ENCODE measurements at places on chromosomes 16 and 17.
A peak's percentile ranks its signal among the peaks of the same experiment; 100 is the strongest.

DNA sequence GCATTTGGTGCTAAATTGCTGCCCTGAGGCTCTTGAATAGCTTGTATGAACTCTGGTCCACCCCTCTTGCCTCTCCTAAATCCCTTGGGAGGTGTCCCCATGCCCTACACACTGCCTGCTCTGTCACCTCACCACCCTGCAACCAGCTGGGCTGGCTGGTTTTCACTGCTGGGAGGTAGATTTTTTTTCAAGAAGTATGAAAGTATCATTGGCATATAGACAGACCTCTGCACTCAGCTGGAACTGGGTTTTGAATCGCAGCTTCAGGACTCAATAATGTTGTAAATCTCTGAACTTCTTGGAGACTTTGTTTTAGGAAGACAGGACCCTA is 184.9 kb downstream of the MSI2 start:
- no peak for DNase-seq

DNA sequence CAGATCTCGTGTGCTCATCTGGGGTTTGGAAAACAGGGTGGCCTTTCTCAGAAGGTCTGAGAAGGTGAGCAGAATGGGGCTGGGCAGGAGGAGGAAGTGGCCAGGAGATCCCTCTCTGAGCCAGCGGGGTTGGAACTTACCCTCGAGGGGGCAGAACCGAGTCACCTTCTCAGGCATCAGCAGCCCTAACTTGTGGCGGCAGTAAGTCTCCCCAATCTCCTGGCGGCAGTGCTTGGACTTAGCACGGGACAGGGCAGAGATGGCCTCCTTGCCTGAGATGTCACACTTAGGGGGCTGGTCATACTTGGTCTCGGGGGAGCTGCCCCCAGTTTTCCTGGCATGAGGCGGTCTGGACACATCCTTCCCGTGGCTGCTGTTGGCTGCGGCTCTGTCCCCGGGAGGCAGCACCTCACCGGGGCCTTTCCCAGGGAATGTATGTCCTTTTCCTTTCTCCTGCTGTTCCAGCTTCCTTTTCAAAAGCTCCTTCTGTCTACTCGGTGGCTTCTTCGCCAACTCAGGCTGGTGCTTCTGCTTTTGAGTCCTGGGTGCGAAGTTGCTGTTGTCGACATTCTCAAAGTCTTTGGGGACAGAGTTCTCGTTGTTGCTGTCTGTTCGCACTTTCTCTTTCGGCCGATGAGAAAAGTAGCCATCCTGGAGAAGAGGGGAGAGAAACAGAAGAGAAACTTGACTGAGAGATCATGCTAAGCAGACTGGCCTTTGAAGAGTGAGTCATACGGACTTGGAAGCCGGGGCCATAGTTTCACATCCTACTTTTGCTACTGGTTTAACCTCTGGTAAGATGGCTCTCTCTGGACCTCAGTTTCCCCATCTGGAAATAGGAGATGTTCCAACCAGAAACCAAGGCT is 211.7 kb downstream of the XYLT1 start:
- DNase-seq = no peak

- no peak for DNase-seq
Measured at GRCh38 chr17:8732406-8733085, 12.1 kb downstream of the CCDC42 start.

- no peak for DNase-seq
Measured at GRCh38 chr17:44832805-44833204, 2.7 kb upstream of the GJC1 start.

GRCh38 chr16:19105891-19106624 is 7.7 kb upstream of the ITPRIPL2 start:
- DNase-seq = no peak

GRCh38 chr17:81323411-81323868 is 28.3 kb upstream of the SLC38A10 start:
- no peak for DNase-seq

- DNase-seq = no peak
Measured at GRCh38 chr17:78041386-78042179, 83.1 kb downstream of the TNRC6C start.

DNA sequence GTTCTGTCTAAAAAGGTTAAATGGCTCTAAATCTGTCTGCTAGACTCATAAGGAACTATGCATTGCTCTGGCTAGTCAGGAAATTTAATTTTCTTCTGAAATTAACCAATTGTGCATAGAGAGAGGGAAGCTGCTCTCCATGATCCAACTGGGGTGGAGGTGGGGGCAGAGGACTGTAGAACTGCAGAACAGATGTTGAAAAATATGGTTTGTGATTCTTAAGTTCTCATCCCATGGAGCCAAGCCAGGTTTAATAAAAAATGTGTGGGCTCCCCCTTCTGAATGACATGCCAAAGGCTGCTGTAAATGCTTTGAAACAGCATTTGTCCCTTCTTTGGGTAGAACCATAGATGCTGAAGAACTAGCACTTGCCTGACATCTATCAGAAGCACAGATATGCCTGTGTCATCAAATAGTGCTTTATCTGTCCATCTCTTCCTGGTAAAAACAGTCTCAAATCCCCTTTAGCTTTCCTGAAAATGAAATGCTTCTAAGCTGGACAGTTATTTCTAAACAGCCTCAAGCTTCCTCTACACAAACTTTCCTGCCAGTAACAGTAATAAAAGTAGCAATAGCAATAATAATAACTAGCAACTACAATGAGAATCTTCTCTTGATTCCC is 221.4 kb downstream of the CDH8 start:
- no peak for DNase-seq

GRCh38 chr16:30829130-30830071 is 42.4 kb upstream of the ZNF629 start:
- no peak for DNase-seq

- no peak for DNase-seq
Measured at GRCh38 chr17:44501866-44502375, 1.3 kb downstream of the GPATCH8 start.

GRCh38 chr16:85304337-85304736 is 192.1 kb upstream of the CIBAR2 start:
- no peak for DNase-seq

- peak; percentile 77 for DNase-seq
Measured at GRCh38 chr17:44350733-44351226, 5.7 kb downstream of the GRN start.

DNA sequence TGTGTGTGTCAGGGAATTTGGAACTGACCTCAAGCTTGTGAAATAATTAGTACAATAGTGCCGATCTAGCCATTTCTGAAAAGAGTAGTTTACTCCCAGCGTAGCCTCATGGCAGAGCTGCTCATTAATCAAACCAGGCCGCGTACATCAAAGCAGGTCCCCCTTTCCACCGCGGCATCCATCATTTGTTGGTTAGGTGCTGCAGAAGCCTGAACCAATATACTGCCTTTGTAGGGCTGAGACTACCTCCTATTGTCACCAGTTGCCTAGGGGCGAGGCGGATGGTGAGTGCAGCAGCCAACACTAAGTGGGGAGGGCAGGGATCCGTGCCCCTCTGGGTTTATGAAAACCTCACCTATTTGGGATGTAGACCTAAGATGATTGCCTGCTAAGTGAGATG is 264.1 kb downstream of the TMEM114 start:
- DNase-seq = no peak

- no peak for DNase-seq
Measured at GRCh38 chr17:69227541-69227940, 1.1 kb downstream of the ABCA10 start.

DNA sequence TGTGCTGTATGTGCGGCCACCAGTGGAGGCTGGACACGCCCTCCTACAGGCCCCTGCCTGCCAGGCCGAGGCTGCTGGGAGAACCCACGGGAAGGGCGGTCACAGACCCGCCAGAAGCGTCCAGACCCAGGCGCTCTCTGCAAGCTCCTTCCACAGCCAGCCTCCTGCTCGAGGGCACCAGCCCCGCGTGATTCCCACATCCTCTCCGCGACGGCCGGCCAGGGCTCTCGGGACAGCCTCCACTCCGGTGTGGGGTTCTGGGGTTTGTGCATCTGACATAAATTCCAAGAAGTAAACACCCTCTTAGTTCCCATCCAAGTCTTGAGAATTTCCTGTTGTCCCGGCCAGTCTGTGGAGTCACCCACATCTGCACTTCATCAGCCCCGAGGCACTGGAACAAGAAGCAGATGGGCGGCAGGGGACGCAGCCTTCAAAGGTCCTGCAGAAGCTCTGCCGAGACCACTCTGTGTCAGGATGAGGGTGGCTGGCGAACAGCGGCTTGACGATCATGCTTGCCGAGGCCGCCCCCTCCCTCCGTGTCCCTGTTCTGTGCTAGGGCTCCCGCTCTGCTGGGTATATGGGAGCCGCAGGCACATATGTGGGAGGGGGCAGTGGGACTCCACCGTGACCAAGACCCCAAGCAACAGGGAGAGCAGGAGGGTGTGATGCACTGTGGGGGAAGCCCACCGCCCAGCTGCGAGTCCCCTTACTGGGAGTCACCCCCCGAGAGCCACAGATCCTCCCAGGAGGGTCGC is 2.4 kb upstream of the TMEM204 start:
- no peak for DNase-seq

- no peak for DNase-seq
Measured at GRCh38 chr17:79608624-79608959, 2.3 kb downstream of the RBFOX3 start.

- no peak for DNase-seq
Measured at GRCh38 chr17:44467108-44467507, 36.1 kb downstream of the GPATCH8 start.

DNA sequence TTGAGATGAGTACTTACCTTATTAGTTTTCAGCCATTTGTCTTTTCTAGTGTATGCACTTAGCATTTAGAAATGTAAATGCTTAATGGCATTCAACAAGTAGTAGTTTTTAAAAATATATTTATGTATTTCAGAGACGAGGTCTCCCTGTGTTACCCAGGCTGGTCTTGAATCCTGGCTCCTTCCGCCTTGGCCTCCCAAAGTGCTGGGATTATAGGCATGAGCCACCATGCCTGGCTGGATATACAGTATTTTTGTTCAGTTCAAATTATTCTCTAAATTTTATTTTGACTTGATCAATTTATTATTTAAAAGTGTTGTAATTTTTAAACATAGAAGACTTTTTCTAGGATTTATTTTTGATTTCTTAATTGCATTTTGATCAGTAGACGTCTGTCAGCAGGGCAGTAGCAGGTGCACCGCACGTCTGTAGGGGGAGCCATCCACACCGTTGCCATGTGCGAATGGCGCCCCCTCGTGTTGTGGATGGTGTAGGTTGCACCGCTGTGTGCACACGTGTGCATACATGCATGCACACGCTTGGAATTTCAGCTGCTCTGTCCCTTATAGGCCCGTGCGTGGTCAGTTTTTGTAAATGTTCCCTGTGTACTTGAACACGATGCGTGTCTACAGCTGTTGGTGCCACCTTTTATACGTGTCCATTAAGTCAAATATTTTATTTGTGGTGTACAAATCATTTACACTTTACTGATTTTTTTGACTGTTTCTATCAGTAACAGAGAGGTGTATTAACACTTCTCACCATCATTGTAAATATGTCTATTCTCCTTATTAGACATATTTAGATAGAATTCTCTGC is 30.6 kb downstream of the RPTOR start:
- DNase-seq = peak; percentile 95

- DNase-seq = no peak
Measured at GRCh38 chr17:66538776-66539175, 236.4 kb downstream of the PRKCA start.

DNA sequence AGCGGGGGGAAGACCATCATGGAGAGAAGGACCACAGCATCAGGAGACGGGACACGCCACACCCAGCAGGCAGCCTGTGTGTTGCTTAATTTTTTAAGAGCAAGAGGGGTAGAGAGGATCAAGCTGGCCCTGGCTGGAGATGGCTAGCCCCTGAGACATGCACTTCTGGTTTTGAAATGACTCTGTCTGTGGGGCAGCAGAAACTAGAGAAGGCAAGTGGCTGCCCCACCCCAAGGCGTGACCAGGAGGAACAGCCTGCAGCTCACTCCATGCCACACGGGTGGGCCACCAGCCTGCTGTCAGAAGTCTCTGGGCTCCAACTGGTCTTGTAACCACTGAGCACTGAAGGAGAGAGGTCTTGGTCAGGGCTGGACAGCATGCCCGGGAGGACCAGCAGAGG is 75.5 kb downstream of the SOCS1 start:
- no peak for DNase-seq

DNA sequence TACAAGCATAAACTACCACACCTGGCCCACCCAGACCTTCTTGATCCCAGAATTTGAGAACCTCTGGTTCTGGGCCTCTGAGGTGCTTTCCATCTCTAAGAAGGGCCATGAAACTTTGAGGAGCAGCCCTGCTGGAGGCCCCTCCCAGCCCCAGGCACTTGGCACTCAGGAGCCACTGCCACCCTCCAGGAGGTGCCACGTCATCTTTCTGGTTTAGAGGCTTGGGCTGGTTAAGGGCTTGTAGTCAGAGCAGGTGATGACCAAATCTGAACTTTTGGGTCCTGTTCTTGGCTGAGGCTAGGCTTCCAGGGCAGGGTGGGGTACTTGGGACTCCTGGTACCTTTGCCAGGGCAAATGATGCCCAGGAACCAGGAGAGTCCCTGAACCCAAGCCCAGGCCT is 13.8 kb upstream of the DLX4 start:
- no peak for DNase-seq

GRCh38 chr16:426906-427249 is 1.4 kb downstream of the RAB11FIP3 start:
- DNase-seq = no peak

GRCh38 chr17:1179818-1180742 is at the start of gene ABR:
TSS of gene ABR (minus strand) at chr17:1179981. CDS start at chr17:1179727, 254 bp downstream.
- peak; percentile 60 for DNase-seq

GRCh38 chr16:55853114-55853513 is 20.2 kb upstream of the CES1 start:
- no peak for DNase-seq

GRCh38 chr16:58393138-58393504 is 850 bp downstream of the GINS3 start:
- no peak for DNase-seq

DNA sequence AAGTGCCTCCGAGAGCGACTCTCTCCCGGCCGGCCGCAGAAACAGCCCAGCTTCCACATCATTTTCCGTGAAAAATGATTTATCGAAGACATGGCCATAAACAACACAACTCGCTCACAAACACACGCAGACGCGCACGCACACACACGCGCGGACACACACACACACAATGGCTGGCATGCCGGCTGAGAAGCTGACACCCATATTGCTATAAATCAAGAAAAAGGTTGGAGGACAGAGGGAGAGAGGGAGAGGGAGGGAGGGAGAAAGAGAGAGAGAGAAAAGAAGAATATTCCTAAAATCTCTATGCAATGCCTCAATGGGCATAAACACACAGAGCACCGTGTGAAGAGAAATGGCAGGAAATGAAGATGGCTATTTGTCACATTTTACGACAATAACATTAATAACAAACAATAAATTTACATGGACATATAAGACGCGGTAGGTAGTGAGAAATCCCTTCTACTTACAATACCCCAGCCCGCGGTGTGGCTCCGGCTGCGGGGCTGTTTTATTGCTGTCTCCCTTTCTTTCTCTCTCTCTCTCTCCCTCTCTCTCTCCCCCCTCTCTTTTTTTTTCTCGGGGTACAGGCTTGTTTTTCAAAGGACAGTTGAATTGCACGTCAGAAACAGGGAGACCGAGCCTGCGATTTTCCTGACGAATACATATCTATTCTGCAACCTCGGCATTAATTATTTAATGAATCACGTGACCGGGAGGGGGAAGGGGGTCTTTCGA is 9.5 kb downstream of the HOXB4 start:
- DNase-seq = no peak

- DNase-seq = peak; percentile 24
Measured at GRCh38 chr17:48439875-48440505, 10.0 kb upstream of the SKAP1 start.

DNA sequence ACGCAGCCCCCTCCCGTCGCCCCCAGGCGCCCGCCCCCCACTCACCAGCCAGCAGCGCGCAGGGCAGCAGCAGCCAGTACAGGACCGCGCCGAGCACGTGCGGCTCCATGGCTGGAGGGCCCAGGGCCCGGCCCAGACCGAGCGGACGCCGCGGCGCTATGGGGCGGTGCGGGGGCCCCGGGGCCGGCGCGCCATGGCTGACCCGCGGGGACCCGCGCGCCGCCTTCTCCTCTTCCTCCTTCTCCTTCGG is 239 bp downstream of the PIEZO1 start:
- DNase-seq = no peak

Measured in stimulated activated CD4-positive, alpha-beta T cell treated with anti-CD3 and anti-CD28 coated beads, Interleukin-4, amount 100 ng/mL, for 1 hour (primary cell).